ENCODE measurements at places on chromosomes 12 and 14. TPM values are rescaled to one million over a fixed set of nuclear protein-coding genes. Genes with fewer than 3 reads are reported as not detected.

Gene RD3L
- not detected for total RNA-seq

Gene RNF10
- 118 TPM for total RNA-seq

Gene INHBC
- not detected for total RNA-seq

Gene SERPINA4
- not detected for total RNA-seq

Gene SLC5A8
- under 0.01 TPM for total RNA-seq

Gene IL31
- total RNA-seq = not detected

Gene ARPC3
- total RNA-seq = 99.2 TPM

Gene CLEC4C
- total RNA-seq = not detected

Gene NEMP1
- total RNA-seq = 11.0 TPM

Gene STAC3
- total RNA-seq = 166 TPM

Gene GALNT4
- total RNA-seq = 6.3 TPM

Gene PHETA1
- 2.6 TPM for total RNA-seq

Gene SNRPF
- 17.2 TPM for total RNA-seq

Gene HRK
- total RNA-seq = 0.52 TPM

Gene GLIPR1L1
- not detected for total RNA-seq

Gene AMHR2
- total RNA-seq = not detected

Measured in skeletal muscle tissue (tissue), 5 donors.